KG1 (cell line): ENCODE measurements at places on chromosomes 2 and 18.

DNA sequence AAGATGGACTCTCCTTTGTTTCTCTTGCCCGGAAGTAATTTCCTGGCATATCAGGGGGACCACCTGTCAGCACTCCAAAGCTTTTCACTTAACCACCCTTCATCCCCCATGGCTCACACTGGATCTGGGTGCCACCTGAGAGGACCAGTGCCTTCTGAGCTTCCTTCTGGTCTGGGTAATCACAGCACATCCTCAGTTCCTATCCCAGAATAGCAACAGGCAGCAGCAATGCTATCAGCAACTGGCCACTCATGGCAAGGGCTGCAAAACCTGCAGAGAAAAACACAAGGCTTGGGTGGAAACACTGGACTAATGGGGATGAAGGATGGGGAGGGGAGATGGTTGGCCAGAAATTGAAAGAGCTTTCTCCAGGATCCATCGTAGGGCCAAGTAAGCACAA is 59.9 kb upstream of the STPG4 start:
- no peak for DNase-seq

GRCh38 chr18:79463424-79463960 is 67.8 kb downstream of the NFATC1 start:
- DNase-seq, result no peak

DNA sequence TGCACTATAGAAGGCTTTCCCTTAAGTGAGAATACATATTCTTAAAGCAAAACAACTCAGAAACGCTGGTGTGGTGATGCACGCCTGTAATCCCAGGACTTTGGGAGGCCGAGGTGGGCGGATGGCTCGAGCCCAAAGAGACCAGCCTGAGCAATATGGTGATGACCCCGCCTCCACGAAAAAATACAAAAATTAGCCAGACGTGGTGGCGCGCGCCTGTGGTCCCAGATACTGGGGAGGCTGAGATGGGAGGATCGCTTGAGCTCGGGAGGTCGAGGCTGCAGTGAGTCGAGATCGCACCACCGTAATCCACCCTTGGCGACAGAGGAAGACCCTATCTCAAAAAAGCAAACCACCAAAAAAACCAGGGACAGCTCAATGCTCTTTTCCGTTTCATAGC is 750 bp upstream of the CCDC150 start:
- no peak for DNase-seq

DNA sequence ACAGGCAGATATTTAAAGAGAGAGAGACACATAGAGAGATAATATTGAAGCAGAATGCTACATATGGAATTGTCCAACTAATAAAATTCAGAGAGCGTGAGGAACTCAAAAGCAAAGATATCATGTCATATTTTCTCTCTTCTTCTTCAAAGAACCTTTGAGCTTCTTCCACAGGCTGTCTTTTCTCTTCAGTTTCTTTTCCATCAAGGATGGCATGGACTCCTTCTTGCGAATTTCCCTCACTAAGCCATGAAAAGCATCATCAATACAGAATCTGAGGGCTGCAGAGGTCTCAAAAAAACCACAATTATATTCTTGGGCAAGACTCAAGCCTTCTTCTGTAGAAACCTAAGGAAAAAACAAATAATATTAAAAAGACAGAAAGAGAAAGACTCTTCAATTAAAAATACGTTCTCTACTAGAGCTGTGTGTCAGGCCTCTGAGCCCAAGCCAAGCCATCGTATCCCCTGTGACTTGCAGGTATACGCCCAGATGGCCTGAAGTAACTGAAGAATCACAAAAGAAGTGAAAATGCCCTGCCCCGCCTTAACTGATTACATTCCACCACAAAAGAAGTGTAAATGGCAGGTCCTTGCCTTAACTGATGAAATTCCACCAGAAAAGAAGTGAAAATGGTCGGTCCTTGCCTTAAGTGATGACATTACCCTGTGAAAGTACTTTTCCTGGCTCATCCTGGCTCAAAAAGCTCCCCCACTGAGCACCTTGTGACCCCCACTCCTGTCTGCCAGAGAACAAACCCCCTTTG is 371.9 kb downstream of the RIT2 start:
- DNase-seq, result no peak

- no peak for DNase-seq
Measured at GRCh38 chr18:55864281-55864680, 276.3 kb upstream of the TCF4 start.

DNA sequence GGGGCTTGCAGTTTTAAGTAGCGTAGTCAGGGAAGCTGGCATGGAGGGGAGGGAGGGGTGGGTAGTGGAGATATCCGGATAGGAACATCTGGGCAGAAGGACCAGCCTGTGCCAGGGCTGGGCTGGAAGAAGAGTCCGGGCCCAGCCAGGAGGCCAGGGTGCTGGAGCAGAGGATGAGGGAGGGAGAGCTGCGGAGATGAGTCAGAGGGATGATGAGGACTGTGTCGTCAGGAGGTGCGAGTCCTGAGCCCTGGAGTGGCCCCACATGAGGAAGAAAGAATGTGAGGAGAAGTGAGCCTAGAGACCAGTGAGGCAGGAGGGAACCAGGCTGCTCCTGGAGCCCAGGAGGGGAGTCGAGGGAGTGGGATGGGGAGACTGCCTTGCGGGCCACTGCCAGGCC is 82.4 kb downstream of the CTIF start:
- DNase-seq, result no peak

DNA sequence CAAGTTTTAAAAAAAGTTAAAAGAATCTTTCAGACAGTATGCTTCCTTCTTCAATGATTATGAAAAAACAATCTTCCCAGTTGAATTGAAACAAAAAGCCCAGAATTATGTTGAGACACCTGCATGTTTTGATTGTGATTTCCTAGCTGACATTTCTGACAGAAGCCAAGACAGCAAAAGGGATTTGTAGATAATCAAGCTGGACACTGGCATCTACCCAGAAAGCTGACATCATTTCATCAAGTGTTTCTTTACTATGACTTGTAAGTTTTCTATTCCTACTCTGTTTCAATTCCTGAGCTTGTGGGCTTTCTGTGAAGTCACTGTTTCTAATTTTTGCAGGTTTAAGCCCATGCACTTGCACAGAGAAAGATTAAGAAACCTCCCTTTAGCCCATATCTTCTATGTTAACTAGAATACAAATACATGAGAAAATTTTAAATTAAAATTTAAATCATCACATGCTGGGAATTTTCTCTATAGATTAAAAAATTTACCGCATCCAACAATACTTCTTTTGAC is 82.9 kb upstream of the CCDC85A start:
- no peak for DNase-seq

DNA sequence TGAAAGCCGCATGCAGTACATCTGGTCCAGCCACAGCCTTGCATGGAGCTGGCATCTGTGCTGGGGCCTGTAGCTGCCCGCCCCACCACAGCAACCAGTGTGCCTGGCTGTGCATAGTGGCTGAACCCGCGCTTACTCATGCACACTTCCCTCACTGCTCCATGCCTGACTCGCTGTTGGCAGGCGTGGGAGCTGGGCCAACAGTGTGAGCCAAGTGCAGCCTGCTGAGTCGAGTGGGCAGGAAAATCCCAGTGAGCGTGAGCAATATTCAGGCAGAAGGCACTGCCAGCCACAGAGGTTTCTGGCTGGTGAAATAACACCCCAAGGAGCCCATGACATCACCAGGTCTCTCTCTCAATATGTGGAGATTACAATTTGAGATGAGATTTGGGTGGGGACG is 1674.1 kb upstream of the TMEFF2 start:
- DNase-seq, result no peak

GRCh38 chr2:222358876-222359275 is 60.1 kb upstream of the PAX3 start:
- peak; percentile 2 for DNase-seq

GRCh38 chr2:106649306-106649705 is 162.1 kb downstream of the CD8B2 start:
- DNase-seq, result no peak

DNA sequence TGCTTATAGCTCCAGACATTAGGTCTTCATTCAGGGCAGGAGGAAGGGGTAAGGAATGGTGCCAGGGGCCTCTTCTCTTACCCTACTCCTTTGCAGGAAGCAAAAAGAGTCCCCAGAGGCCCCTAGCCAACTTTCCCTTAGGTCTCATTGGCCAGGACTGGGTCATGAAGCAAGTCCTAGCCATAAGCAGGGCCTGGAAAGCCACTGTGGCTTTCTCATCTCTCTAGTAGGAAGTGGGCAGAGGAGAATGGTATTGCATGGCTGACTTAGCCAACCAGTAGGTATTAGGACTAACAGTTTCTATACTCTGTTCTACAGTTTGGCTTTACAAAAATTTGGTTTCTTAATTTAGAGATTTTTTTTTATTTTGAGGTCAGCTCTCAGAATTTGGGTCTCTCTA is 4.8 kb downstream of the FAM228A start:
- no peak for DNase-seq

DNA sequence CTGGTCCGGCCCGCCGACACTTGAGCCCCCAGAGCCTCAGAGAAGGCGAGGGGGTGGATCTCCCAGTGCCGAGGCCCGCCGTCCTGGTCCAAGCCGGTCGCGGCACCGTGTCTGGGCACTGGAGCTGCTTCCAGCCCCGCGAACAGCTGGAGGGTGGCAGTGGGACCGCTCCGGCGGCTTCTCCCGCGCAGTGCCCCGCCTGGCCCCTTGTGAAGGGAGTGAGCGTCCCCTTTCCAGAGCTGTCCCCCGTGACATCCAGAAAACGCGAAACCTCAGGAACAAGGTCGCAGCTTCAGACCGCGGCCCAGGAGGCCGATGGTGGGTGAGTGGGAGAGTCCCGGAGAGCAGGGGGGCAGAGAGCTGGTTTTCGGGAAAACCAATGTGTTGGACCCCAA is 579 bp upstream of the EMX1 start:
- DNase-seq, result no peak

- DNase-seq, result peak; percentile 63
Measured at GRCh38 chr2:238263204-238264071, 23.6 kb upstream of the HES6 start.

GRCh38 chr2:46801731-46802664 is 113.6 kb downstream of the MCFD2 start:
- no peak for DNase-seq

- no peak for DNase-seq
Measured at GRCh38 chr2:17051538-17051937, 385.9 kb upstream of the CYRIA start.

GRCh38 chr2:176117162-176117822 is 714 bp downstream of the HOXD10 start:
- no peak for DNase-seq

- no peak for DNase-seq
Measured at GRCh38 chr2:122670897-122671296, 915.4 kb downstream of the TSN start.

DNA sequence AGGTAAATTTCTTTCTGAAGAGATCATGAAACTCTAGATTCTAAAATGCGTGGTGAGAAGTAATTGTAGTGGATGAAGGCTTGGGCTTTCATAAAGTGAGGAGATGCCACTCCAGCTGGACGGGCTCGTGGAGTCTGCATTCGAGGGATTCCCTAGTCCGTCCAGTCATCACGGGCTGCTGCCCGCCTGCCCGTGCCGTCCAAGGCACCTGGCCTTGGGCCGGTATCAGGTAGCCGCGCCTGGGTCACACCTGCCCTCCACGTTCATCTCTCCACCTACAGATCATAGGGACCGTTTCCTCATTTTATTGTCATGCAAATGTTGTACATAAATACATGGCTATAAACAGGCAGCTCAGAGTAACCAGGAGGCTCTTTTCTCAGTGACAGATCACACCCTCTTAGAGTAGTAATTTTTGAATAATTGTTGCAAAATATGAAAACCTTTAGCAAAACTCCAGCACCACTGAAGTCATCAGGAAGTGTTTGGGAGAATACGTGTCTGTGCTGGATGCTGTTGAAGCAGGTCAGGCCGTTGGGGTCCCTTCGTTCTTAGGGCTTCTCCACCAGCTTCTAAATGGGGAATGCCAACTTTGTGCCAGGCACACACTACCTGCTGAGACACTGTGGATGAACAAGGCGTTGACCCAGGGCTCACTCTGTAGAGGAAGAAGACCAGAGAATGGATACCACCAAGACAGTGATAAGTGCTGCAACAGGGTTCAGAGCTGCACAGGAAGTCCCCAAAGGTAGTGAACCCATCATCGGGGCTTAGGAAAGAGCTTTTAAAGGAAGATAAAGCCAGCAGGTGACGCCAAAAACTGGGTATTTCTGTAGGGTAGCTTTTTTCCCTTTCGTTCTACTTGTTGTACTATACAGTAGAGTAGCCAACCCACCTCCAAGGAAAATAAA is 112.5 kb downstream of the FAM210A start:
- no peak for DNase-seq

DNA sequence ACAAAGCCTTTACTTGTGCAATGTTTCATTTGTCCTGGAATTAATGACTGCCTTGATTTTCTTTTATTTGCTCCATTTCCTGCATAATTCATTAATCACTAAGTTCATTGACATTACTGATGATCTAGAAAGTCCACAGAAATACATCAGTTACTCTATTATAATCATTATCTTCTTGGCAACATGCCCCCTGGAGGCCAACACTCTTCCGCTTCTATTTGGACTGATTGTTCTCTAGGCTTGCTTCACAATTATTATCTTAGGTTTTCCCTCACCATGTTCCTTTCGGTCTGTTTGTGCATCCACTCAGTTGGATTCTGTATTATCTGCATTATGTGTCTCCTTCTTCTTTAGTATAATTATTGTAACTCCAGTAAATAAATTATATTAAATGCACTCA is 461.0 kb upstream of the CDH2 start:
- no peak for DNase-seq

GRCh38 chr2:127884436-127884835 is 1.3 kb downstream of the AMMECR1L start:
- DNase-seq, result no peak

DNA sequence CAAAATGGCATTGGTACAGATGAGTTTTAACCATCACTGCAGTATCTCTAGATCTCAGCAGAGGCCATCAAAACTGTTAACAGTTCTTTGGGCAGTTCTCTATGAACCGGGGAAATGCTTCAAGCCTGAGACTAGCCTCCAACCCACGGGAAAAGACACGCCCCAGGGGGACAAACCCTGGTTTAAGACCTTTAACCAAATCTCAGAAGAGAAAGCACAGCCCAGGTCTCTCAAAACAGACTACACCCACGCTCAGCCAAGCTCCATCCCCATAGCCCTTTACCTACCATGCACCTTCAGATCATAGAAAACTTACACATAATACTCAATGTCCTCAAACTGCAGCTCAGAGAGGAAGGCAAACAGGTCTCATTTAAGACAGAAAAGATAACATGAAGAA is 78.3 kb downstream of the TMEM163 start:
- DNase-seq, result no peak

- DNase-seq, result no peak
Measured at GRCh38 chr2:202555356-202555755, 79.4 kb upstream of the FAM117B start.

GRCh38 chr2:70886541-70886987 is 49.1 kb upstream of the ATP6V1B1 start:
- no peak for DNase-seq

- no peak for DNase-seq
Measured at GRCh38 chr2:9205963-9206948, at the start of gene ASAP2. Gene ASAP2 (plus strand): TSS chr2:9206812. CDS start chr2:9207105, 293 bp downstream.

GRCh38 chr2:16621316-16621715 is 44.3 kb downstream of the CYRIA start:
- no peak for DNase-seq

GRCh38 chr2:138572318-138572717 is 70.7 kb downstream of the SPOPL start:
- no peak for DNase-seq

GRCh38 chr2:237501892-237502513 is 15.0 kb downstream of the MLPH start:
- DNase-seq, result no peak
